Stimulated activated CD8-positive, alpha-beta memory T cell treated with anti-CD3 and anti-CD28 coated beads, Interleukin-7, amount 100 ng/mL, for 1 hour (primary cell): ENCODE measurements at places on chromosomes 4 and X.

- DNase-seq, result peak; percentile 92
Measured at GRCh38 chr4:119212234-119212963, at the start of gene USP53. Gene USP53 (plus strand): TSS chr4:119212713. CDS start chr4:119239760, 27,047 bp downstream.

GRCh38 chr4:6619466-6620255 is 20.8 kb upstream of the MRFAP1 start:
- no peak for DNase-seq

DNA sequence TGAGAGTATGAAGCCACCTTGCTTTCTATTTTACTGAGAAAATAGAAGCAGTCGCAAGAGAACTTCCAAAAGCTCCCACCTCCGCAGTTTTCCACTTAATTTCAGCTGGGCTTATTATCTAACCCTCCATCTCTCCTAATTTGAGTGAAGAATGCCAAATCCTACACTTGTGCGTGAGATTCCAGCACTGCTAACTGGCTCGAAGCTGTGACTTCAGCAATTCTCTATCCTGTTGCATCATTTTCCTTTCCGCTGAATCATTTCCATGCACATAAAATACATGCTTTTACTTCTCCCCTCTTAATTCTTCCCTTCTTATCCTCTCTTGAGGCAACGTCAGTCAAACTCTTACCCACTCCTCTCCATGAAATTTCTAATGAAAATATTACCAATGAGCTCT is 189.5 kb downstream of the GASK1B start:
- DNase-seq, result no peak

- no peak for DNase-seq
Measured at GRCh38 chr4:87807402-87807801, 8.0 kb downstream of the IBSP start.

DNA sequence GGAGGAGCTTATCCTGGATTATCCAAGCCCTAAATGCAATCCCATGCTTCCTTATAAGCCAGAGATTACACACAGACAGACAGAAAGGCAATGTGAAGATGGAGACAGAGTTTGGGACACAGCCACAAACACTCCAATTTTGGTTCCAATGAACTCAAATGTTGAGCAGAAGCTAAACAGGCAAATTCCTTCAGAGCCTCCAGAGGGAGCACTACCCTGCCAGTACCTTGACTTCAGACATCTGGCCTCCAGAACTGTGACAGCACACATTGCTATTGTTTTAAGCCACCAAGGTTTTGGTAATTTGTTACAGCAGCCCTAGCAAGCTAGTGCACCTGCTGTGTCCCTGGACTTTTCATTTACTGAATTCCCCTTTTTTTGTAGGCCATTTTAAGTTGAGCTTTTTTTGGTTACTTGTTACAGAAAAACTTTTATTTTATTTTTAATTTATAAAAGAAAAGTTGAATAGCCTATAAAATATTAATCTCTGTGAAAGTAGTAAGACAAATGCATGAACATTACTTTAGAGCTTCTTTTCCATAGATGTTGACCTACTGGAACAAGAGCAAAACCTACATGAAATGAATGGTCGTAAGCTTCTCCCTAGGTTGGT is 33.4 kb upstream of the SRD5A3 start:
- no peak for DNase-seq

DNA sequence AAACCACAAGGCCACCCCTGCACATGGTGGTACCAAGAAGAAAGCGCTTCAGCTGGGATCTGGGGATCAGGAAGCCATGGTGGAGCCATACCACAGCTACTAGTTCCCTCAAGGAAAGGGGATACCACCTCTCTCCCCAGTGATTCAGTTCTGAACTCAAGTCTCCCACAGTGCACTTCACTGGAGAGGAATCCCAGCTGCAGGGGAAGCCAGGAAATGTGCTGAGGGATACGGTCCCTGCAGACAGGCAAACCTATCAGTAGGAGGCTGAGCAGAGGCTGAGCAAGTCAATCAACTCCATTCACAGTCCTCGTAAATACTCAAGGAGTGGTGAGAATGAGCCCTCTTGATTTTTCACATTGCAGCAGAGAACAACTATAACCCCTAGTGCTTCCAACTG is 11.0 kb downstream of the TMEM192 start:
- DNase-seq, result no peak

- no peak for DNase-seq
Measured at GRCh38 chr4:95217197-95217596, 331.6 kb downstream of the UNC5C start.

GRCh38 chrX:154596290-154596929 is 11.5 kb downstream of the CTAG1A start:
- no peak for DNase-seq

DNA sequence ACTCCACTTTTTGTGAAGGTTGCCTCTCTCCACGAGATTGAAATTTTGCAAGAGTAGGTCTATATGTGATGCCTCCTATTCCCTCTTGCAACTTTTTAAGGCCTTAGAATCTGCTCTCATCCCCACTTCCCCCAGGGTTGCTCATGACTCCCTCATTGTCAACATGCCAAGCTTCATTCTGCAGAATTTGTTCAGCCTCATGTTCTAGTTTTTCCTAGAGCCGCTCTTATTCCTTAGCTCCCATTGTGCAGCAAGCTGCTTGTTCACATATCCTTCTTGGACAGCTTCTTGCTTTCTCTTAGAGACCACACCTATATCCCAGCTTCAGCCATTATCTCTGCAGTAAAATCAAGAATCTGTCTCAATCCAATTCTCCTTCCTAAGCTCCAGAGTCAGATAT is 82.4 kb downstream of the CNGA2 start:
- no peak for DNase-seq

DNA sequence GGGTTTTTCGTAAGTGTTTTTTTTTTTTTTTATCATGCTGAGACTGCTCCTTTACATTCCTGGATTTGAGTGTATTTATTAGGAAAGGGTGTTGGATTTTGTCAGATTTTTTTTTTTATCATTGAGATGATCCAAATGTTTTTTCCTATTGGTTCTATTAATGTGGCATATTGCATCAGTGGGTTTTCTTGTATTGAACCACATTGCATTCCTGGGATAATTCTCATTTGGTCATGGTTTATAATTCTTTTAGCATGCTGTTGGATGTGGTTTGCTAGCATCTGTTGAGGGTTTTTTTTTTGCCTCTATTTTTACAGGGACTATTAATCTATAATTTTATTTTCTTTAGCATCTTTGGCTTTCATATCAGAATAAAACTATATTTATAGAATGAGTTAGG is 28.8 kb downstream of the COL4A5 start:
- no peak for DNase-seq

- no peak for DNase-seq
Measured at GRCh38 chrX:97787849-97788248, 904.1 kb downstream of the RPA4 start.

GRCh38 chrX:152656890-152657289 is 19.2 kb downstream of the GABRQ start:
- DNase-seq, result no peak

GRCh38 chrX:24343719-24344118 is 16.7 kb upstream of the SUPT20HL1 start:
- DNase-seq, result no peak

DNA sequence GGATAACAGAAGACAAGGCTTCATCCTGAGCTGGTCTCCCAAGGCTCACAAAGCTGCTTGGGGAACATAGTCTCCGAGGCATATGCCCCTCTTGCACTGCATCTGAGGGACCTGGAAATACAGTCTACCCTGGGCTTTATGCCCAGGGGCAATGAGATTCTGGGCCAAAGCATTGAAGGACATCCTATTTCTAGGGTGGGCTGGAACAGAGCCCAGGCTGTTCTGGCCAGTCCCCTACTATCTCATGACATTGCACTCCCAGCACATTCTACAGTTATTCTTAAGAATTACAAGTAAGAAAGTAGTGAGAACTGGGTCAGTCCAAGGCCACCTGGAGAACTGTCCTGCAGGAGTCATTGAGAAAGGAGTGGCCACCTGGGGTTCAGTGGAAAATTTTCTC is 107.6 kb downstream of the USP46 start:
- DNase-seq, result no peak

- no peak for DNase-seq
Measured at GRCh38 chrX:40007131-40007755, 90.5 kb downstream of the BCOR start.

DNA sequence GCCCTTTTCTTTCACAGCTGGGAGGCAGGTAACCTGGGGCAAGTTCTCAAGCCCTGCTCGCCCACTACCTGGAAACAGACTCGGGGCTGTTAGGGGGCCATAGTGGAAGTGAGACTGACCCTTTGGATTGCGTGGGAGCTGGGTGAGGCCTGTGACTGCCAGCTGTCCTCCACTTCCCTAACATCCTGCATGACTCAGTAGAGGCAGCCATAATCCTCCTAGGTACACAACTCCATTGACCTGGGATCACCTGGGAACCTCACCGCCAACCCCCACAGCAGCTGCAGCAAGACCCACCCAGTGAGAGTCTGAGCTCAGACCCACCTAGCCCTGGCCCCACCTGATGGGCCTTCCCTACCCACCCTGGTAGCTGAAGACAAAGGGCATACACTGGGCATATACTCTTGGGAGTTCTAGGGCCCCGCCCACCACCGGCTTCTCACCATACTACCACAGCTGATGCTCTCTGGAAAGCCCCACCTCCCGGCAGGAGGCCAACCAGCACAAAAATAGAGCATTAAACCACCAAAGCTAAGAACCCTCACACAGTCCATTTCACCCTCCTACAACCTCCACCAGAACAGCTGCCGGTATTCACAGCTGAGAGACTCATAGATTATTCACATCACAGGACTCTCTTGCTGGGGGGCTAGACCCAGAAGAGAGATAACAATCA is 61.1 kb upstream of the DCTD start:
- DNase-seq, result no peak

DNA sequence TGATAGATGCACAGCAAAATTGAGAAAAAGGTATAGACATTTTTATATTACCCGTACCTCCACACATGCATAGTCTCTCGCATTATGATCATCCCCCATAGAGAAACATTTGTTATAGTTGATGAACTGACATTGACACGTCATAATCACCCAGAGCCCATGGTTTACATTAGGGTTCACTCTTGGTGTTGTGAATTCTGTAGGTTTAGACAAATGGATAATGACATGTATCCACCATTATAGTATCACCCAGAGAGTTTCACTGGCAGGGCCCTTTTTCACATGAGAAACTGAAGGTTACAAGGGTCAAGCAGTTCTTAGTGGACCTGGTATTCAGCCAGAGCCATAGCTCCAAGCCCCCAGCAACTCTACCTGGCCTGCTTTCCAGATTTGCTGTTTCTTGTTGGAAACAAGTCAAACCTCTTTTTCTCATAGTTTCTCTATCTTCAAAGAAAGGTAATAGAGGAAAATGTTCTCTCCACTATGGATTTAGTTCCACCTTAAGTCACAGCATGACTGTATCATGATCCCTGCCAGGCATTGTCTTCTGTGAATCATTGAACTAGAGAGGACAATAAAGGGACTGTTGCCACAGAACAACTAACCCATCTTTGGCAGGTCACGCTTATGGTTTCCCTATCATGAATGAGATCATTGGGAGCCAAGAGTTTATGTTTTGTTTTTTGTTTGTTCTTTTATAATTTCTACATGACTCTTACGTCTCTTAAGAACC is 64.0 kb downstream of the HHIP start:
- no peak for DNase-seq

GRCh38 chr4:10188400-10189004 is 71.9 kb upstream of the WDR1 start:
- no peak for DNase-seq

GRCh38 chr4:64166365-64166764 is 242.9 kb downstream of the TECRL start:
- no peak for DNase-seq

- DNase-seq, result no peak
Measured at GRCh38 chrX:47814851-47815250, 21.9 kb upstream of the ZNF81 start.

GRCh38 chr4:38785041-38785790 is 2.4 kb upstream of the TLR10 start:
- DNase-seq, result no peak

GRCh38 chr4:15894921-15895916 is 43.3 kb downstream of the FGFBP1 start:
- no peak for DNase-seq

DNA sequence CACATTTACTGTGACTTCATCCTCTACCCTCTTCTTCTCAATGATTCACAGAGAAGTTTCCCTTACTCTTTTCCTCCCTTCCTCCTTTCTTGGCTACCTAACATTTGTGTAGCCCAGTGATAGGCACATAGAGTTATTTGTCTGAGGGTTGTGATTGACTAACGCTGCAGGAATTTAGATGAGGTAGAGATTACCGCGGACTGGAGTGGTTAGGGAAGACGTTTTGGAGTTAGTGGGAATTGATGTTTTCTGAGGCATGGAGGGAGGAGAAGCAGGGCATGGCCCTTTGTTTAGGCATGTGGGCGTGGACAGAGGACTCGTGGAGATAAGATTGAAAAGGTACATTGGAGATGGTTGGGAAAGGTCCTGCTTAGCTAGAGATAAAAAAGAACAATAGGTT is 246.7 kb downstream of the GPAT3 start:
- DNase-seq, result no peak

- DNase-seq, result no peak
Measured at GRCh38 chr4:54050214-54050904, 14.0 kb downstream of the CHIC2 start.

DNA sequence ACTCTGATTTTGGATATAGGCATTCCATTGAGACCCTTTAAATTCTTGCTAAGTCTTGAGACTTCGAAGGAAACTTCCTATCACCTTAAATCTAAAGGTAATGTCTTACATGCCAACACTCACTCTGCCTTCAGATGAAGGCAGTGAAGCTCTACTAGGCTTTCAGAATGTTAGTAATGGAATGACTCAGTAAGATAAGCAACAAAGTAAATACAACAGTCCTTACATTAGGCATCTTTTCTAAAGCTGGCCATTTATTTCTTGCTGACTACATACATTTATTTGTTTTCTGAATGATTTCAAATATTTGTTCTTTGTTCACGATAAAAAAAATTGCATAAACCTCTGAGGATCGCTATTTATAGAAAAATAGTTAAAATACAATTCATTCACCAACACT is 43.5 kb downstream of the ASIC5 start:
- DNase-seq, result no peak

DNA sequence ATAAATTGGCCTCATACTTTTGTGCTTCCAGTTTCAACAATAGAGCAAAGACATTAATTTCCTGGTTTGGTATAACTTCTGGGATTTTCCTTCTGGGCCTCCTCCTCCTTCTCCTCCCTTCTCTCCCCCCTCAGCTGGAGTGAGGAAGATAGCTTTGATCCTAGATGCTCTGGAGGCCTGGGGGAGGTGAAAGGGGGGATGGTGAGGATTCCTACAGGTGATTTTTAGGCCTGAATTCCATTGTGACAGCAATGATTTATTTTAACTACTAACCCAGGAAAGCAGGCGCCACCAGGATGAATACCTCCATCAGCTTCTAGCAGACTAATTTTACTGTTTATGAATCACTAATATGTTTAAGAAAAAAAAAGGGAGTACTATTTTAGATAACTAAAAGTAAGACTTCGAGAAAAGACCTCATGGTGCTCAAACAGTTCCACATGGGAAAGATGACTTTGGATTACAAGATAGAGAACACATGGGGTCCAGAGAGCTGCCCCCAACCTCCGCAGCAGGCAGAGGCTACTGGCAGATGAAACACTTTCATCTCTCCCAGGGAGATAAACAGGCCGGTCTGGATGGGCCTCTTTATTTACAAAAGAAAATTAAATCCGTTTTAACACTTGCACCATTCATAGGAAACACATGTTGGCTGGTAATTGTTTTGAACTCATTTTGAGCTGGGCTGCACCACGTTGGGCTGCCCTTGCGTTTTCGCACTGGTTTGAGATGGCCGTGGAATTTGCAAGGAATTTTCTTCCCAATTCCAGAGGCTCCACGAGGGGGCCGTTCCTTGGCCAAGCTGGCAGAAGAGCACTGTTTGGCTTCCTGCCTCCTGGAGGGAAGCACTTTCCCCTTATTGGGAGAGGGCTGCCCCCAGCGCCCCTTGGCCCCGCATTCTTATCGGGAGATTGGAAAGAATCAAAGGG is 125.1 kb upstream of the STX18 start:
- no peak for DNase-seq
